SK-N-SH treated with all-trans-retinoic acid at 6 μM for 48 hours (cell line): ENCODE measurements at places on chromosomes 3 and 15.

DNA sequence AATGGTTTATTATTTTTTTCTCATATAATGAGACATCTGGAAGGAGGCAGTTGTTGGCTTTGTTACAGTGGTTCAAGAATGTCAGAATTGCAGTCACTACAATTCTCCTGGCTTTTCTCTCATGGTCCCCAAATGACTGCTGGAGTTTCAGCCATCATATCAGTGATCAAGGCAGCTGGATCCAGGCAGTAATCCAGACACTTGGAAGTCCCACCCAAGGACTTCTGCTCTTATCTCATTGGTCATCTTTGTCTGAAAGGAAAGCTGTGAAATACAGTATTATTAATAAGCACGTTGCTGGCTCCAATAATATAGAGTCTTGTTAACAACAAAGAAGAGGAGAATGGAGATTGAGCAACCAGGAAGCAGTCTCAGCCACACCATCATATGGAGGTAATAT, 22.9 kb upstream of the MED12L start:
- no peak for ATAC-seq

- no peak for ATAC-seq
Observed at GRCh38 chr3:164467007-164467406, 611.3 kb downstream of the SI start.

DNA sequence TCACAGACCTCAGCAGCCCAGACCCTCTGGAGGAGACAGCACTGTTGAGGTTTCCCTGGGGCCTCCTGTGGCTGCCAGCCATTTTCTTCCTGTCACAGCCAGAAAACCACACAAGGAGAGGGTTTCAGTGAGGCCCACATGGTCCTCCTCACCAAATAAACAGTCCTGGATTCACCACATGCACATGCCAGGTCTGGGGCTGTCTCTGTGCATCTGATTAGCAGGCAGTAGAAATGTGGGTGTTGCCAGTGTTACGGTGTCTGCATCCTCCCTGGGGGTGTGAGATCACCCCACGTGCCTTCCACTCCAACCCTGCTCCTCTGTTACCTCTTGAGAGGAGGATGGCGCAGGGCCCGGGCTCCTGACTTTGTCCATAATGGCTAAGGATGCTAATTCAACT, 140.4 kb downstream of the CHDH start:
- ATAC-seq, result no peak

DNA sequence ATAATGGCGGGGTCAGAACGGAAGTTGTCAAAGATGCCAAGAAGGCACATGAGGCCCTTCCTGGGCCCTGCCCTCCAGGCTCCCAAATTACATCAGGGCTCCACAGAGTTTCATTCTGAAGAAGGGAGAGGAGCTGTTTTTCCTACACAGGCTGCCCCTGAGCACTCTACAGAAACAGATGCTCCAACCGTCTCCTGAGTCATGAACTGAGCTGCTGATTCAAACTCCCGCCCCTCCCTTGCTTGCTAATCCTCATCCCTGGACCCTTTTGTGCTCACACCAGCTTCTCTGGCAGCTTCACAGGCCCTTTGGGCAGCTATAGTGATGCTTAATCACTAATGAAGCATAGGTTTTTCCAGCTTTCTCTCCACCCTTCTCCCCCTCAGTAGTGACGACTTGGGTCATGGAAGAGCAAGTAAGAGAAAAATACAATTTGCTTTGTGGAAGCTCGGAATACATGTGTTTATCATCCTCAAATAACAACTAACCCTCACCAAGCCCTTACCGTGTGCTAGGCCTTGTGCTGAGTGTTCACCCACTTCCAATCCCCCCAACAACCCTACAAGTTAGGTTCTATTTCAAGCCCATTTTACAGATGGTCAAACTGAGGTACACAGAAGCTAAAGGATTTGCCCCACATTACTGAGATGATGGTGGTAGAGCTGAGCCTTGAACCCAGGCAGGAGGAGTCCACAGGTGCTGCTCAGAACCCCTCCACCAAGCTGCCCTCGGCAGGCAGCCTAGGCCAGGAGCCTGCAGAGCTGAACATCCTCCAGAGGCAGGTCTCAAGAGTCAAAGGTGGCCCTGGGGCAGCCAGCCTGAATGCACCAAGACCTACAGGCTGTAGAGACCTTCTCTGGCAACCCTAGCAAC, 21.9 kb downstream of the MEGF11 start:
- ATAC-seq, result no peak; the same call in 2 of the 3 replicates

DNA sequence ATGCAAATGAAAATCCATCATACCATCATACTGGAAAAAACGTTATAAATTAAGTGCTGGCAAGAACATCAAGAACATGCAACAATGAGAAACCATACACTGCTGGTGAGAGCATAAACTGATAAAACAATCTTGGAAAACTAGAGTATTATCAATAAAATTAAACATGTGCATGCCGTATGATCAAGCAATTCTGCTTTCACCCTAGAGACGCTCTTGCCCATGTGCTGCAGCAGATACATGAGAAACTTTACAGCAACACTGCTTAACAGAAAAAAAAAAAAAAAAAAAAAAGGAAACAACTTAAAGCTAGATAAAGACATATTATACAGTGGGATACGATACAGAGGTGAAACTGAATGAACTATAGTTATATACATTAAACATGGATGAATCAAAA, 21.8 kb downstream of the SPG11 start:
- no peak for ATAC-seq

- ATAC-seq, result no peak
Observed at GRCh38 chr3:155549087-155549486, 195.8 kb downstream of the PLCH1 start.

DNA sequence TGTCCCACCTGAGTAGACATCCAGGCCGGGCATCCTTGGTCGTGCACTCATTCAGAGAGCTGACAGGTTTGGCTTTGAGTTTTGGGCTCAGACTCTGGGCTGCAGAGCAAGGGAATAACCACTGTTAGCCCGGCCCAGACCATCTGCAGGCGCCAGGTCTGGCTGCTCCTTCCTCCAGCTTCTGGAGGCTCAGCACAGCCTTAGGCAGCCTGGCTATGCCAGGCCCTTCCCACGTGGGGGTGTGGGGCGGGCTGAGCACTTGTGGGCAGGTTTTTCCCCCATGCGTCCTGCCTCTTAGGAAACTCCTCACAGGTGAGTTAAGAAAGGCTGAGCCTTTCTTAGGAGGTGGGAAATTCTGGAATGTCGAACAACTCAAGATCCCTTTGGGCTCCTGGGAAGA, 11.2 kb downstream of the PLA2G4B start:
- no peak for ATAC-seq

DNA sequence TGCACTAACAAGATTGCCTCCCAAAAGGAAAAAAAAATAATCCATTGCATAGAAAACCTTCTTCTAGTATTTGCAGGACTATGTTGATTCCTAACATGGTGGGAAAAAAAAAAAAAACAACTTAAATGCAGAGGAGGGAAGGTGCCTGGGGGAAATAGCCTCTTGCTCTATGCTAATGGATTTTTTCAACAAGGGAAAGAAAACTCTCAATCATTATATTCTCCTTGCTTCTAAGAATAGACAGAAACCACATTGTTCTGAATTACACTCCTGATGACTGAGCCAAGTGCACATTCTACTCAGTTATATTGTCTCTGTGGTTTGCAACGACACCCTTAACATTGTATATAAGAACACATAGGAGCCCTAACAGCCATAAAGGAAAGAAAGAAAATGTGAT, 760.2 kb downstream of the NAALADL2 start:
- ATAC-seq, result no peak

- ATAC-seq, result no peak
Observed at GRCh38 chr3:37856381-37856780, 5.3 kb upstream of the CTDSPL start.

DNA sequence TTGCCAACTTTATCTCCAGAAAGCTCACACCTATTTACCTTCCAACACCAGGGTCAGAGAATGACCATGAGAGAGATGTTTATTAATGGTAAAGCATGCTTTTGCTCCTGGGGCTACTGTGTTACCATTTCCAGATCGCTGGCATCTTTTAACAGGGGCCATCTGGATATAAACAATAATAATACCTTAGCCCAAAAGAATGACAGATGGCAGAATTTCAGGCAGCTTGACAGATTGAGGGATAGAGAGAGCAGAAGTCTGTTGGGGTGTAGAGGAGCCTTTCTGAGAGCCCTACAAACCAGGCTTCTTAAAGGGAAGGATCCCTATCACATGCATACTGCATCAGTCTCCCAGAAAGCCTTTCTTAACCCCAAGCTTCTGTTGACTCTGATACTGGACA, 17.7 kb downstream of the RBP1 start:
- ATAC-seq, result no peak

GRCh38 chr15:71093054-71094024, 21.9 kb upstream of the THSD4 start:
- peak; percentile 91 for ATAC-seq

DNA sequence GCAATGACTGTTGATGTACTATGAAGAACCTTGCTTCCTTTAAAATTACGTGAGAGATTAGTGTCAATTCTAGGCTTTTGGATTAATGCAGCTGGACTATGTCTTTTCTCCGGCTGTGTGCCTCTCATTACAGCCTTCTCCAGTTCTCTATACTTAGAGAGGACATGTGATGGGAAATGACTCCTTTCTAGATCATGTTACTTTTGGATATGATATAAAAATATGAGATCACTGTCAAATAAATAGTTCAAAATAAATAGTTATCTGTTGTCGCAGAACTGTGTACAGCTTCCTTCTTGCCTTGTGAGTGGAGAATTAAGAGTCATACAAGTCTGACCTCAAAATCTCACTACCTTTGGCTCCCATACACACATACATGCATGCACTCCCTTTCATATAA, 592.4 kb downstream of the DIPK2A start:
- no peak for ATAC-seq

- ATAC-seq, result peak; percentile 53
Observed at GRCh38 chr3:33115024-33115768, 1.4 kb downstream of the CRTAP start.

DNA sequence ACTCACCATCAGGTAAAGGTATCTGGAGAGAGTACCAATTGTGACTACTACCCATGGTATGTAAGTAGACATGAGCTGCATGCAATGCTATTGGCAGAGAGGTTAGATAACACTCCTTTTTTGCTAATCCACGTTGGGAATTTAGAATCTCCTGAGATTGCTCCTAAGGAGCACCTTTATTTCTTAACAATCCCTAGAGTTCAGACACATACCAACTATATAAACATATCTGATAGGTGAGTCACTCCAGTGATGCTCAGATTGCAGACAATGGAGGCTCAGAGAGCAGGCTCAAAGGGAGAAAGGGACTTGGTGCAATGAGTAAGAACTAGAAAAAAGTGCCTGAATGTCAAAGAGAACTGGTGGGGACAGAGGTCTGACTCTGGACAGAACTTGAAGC, 47.0 kb upstream of the LRRFIP2 start:
- ATAC-seq, result peak; percentile 95

DNA sequence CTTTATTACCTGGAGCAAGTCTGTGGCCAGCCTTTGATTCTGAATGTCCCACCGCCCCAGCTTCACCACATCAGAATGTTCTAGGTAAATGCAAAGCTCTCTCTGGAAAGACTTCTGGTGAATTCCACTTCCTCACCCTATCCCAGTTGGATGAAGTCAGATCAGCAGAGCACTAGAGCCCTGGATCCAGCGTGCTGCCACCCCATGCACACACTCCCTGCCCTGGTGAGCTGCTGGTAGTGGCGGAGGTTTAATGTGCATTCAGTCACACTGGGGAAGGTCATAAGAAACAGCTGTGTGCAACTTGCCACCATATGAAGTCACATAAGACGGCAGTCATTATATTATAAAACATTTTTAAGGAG, 16.3 kb upstream of the SLC41A3 start:
- ATAC-seq, result no peak
